NCI-H526 (cell line): ENCODE measurements at places on chromosomes 6 and 20.
A peak's percentile ranks its signal among the peaks of the same experiment; 100 is the strongest.

GRCh38 chr6:88374553-88374952 lies 208.4 kb upstream of the CNR1 start:
- no peak for DNase-seq

DNA sequence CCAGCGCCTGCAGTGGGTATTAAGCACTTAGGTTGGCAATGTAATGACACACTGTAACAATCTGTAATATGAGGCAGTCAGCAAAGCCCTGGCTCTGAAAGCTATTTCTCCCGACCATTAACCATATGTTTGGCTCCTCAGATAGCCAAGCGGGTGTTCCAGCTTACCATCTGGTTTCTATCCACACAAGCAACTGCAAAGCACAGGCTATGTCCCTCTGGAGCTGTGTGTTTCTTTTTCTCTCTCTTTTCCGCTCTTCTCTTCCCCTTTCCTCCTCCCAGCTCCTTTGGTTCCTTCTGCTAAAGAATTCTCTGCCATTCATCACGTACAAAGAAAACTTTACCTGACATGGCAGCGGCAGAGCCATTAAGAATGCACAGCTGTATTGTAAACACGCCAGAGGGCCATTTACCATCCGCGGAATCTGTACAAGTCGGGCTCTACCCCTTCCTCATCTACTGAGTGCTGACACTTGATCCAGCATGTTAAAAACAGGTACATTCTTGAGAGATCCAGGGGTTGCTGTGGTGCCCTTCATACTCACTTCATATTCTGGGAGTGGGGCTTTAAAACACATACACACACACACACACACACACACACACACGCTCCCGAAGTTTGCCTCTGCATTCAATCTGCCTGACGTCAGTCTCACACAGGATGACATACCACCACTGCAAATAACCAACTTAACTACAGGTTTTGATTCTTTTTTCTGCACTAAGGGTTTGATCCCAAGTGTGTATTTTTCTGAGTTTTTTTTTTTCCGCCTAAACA lies 77.2 kb downstream of the BACH2 start:
- peak; percentile 40 for DNase-seq

GRCh38 chr6:87297119-87297518 lies 25.3 kb upstream of the SMIM8 start:
- DNase-seq: no peak

- no peak for DNase-seq
Observed at GRCh38 chr6:54248994-54249393, 59.2 kb upstream of the TINAG start.

DNA sequence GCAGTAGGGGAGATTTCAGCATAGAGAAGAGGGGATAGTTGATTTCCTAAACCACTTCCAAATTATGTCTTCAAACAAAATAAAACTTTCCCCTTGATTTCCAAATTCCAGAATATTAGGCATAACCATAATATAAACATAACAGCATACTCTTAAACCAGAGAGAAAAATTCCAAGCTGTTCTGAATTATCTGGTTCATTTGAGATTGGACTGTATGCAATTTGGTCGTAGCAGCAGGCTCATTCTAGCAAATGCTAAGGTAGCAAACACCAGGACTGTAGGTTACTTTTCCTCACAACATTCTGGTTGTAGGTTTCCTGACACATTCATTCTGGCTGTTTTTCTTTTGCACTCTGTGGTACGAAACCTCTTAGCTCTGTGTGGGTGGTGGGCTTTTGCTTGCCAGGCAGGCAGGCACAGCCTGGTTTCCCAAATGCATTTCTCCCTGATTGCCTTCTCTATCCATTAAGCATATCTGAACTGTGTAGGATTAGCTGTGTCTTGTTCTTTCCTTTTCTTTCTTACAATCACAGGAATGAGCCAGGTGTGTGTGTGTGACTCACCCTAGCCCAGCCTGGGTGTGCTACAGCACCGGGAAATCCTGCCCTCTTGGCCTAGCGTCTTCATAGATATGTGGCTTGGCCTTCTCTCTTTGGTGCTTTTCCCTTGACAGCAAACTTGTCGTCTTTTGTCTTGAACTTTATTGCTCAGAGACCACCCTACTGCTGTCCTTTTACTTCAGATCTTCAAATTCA lies 77.1 kb downstream of the JARID2 start:
- DNase-seq: no peak

- no peak for DNase-seq
Observed at GRCh38 chr6:160135907-160136655, 14.5 kb downstream of the SLC22A1 start.

DNA sequence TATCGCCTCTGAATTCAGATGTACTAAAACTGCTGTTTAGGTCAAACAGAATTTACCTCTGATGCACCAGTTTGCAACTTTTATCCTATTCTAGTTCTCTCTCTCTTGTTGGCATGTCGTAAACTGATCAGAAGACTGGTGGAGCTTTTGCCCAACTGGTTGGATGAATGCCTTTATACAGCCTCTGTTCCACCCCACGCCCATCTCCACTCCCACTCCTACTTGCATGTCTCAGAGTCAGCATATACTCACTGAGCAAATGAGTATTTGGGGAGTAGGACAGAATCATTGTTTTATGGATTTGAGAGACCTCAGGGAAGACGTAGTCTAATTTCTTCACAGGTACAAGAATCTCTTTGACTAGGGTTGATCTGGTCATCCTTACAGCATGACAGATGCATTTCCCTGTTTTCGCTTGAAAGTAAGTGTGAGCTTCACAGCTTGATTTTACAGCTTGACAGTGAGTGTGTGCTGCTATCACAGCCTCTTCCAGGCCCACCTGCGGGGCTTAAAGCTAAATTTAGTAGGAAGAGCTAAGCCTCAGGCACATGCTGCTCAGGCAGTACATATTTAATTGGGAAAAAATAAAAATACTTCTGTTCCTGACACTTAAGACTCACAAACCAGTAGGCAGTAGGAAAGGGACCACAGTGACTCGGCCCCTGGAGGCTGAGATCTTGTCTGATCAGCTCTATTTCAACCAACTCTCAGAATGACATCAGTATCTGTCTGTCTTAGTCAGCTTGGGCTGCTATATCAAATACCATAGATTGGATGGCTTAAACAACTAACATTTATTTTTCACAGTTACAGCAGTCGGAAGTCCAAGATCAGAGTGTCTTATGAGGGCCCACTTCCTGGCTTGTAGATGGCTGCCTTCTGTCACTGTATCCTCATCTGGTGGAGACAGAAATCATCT lies 30.4 kb downstream of the TRMT6 start:
- no peak for DNase-seq

DNA sequence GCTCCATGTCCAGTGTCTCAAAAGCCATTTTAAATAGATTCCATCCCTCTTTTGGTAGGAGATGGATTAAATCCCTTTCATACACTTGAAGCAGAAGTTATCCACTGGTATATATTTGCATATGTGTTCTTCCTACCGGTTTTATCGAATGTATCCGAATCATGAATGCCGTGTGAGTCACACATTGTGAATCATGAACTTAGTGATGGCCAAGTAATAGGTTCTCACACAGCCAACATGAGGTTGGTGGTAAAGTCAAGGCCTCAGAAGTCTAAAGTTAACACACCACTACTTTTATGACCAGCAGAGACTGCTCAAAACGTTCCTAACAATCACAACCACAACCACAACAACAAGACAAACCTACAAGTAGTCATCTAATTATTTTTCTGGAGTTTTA lies 345.5 kb downstream of the THBS2 start:
- no peak for DNase-seq

GRCh38 chr20:50258790-50259483 lies 68.3 kb downstream of the CEBPB start:
- no peak for DNase-seq

GRCh38 chr20:63664143-63664851 lies 6.2 kb downstream of the RTEL1 start:
- no peak for DNase-seq

DNA sequence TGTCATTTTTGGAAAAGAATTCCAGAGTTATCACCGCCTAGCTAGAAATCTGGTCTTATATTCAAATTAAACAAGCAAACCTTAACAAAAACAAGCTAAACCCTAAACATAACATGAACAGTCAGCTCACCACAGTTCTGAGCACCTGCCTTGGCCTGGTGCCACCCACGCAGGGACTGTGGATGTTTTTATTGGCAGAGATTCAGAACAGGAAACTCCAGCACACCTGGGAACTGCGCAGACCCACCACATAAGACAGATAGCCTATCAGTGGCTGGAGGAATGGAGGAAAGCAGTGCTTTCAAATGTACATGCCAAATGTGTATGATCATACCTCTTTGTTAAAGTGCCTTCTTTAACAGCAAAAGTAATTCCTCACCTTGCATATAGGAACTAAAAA lies 8.9 kb downstream of the SLC16A10 start:
- no peak for DNase-seq

GRCh38 chr6:134517145-134517658 lies 199.3 kb upstream of the SGK1 start:
- DNase-seq: no peak

DNA sequence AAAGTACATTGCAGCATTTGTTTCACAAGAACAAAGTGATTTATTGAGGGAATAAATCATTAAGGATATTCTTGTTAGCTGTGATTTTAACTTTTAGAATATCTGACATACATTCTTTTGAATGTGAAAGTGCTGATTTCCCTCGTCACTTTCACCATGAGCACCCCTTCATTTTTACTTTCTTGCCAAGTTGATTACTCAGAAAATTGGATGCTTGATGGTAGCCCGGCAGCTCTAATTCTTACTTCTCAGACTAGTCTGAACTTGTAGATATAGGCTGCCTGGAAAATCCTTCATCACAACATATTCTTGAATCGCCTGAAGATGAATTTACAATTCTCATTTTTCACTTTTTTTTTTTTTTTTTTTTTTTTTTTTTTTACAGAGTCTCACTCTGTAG lies 147.1 kb upstream of the SMLR1 start:
- DNase-seq: no peak

DNA sequence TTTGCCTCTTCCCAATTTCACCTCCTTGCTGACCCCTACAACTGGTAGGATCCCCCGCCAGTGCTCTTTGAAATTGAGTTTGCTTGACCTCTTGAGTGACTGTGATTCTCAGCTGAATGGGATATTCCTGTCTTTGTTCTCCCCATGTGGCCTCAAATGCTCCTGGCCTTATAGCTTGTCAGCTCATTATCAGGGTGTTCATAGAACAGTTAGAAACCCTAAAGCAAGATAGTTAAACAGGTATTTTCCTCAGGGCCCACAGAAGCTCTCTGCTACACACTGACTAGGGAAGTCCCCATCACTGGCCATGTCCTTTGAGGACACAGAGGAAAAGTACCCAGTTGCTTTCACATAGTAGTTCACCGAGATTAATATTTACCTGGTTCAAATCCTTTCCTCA lies 211.5 kb upstream of the DTNBP1 start:
- no peak for DNase-seq

DNA sequence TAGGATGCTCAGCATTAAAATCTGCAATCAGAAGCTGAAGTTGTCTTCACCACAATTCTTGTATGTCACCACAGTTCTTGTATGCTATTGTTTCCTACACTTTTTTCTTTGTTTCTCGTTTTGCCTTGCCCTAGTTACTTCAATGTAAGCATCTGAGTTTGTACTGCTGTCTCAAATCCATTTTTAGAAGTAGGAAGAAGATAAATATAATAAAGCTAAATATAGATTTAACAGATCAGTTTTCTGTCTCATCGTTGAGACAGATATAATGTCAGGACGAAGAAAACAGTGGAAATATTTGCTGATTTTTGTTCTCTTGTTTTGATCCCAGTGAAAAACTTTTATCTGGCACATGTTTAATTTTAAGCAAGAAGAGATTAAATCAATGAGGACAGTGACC lies 318.0 kb downstream of the QKI start:
- DNase-seq: no peak

- no peak for DNase-seq
Observed at GRCh38 chr20:62972845-62973745, 20.6 kb downstream of the SLC17A9 start.

GRCh38 chr6:1636272-1636825 lies 26.6 kb downstream of the FOXC1 start:
- no peak for DNase-seq

- no peak for DNase-seq
Observed at GRCh38 chr6:81772741-81773140, 20.3 kb upstream of the TENT5A start.

GRCh38 chr6:17022604-17023003 lies 79.2 kb upstream of the STMND1 start:
- no peak for DNase-seq

DNA sequence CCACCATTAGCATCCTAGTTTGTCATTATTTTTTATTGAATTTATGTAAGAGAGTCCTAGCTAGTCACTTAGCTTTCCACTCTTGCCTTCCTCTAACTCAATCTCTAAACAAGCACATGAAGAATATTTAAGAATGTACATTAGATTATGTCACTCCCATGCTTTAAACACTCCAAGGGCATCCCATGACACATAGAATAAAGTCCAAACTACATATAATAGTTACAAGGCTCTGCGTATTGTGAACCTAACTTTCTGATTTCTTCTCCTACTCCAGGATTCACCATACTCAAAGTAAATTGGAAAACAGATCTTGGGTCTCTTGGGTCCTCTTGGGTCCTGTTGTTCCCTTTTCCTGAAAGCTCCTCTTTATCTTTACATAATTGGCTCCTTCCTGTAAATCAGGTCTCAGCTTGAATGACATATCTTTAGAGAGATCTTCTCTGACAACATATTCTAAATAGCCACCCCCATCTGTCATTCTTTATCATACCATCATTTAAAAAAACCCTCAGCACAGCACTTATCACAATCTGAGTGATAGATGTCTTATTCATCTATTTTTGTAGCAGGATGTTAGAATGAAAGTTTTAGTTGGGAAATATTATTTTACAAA lies 1042.4 kb upstream of the FLRT3 start:
- DNase-seq: no peak

DNA sequence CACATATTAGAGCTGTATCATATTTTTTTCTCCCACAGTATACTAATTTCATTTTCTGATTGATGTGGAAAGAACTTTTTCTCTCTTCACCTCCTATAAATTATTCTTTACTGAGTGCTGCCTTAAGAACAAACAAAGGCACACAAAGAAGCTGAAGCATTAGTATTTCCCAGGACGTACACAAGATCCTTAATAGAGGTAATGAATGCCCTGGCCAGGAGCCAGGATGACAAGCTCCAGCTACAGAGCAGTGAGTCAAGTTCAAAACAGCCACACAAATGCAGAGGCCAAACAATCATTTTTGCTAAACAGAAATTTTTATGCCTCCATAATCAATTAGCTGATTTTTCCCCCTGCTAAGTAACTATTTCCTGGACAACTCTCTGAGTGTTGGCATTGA lies 639.6 kb downstream of the EPHA7 start:
- DNase-seq: no peak

GRCh38 chr20:1291191-1291741 lies 25.2 kb downstream of the SNPH start:
- no peak for DNase-seq

GRCh38 chr20:2417213-2417541 lies 36.5 kb downstream of the TGM6 start:
- no peak for DNase-seq

DNA sequence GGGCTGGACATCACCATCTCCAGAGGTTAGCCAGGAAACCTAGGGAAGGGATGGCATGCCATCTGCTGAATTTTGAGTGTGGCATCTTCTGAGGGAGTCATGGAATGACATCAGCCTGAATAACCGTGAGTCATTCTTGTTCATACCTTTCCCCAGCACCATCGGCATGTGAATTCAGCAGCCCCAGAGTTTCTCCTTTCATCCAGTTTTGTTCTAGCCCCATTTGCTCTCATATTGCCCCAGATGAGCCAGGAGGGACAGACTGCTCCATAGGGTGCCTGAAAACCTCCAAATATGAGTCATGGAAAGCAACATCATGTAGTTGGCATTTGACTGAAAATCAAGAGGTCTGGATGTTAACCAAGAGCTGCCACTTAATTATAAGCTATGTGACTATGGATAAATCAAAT lies 219.2 kb upstream of the SGK1 start:
- no peak for DNase-seq
